ENCODE measurements at places on chromosomes 1 and 21.
A peak's percentile ranks its signal among the peaks of the same experiment; 100 is the strongest.

DNA sequence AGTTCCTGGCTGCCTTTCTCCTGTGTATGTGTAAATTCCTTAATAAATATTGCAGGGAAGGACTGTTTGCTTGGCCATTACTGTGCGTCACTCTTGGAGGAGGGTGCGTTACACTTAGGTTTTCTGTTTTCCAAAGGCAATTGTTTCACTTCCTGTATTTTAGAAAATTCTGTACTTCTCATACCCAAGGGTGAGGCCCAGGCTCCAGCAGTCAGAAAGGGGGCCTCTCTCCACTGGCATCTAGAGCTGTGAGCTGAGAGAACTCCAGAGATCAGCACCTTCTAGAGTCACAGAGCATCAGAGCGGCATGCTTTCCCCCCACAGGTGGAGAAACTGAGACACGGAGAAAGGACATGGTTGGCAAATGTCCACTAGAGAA is 27.0 kb upstream of the ZFP69B start:
- no peak for DNase-seq

- no peak for DNase-seq
These were observed 29.3 kb downstream of the IFNGR2 start for GRCh38 chr21:33432496-33432895.

- no peak for DNase-seq
These were observed 1.6 kb downstream of the TXLNA start for GRCh38 chr1:32181065-32181464.

DNA sequence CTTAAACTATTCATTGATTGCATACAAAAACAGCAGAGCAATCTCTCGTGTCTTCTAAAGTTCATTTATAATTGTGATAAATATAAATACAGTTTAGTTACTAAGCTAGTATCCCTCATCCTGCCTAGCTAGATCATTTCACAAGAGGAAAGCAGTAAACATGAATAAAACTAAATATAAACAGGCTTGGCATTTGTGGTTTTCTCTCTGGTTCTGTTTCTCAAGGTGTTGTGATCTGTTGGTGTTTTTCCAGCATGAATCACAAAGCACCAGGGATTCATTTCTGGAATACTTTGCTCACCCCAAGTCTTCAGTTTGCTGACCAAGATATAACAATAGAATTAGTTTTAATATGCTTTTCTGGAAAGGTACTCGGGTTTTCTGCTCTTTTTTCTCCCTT is 32.7 kb upstream of the GLIS1 start:
- DNase-seq, result no peak

DNA sequence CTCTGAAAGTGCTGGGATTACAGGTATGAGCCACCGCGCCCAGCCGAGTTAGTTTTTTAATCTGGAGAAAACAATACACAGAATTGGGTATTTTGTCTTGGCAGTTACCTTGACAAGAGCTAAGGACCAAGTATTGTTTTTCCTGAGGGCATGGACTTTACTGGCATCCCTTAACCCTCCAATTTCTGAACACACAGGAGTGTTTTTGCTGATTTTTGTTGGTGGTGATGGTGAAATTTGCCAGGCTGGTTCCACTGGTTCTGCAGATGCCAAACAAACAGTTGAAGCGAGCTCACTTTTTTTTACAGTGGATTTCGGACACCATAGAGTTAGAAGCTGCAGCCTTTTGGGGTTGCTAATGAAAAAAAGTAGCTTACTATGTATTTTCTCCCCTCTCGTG is 37.2 kb upstream of the SH3D21 start:
- no peak for DNase-seq

GRCh38 chr1:65207317-65207716 is 59.3 kb downstream of the AK4 start:
- no peak for DNase-seq

GRCh38 chr21:22192766-22193165 is 1194.6 kb downstream of the NCAM2 start:
- DNase-seq, result no peak

DNA sequence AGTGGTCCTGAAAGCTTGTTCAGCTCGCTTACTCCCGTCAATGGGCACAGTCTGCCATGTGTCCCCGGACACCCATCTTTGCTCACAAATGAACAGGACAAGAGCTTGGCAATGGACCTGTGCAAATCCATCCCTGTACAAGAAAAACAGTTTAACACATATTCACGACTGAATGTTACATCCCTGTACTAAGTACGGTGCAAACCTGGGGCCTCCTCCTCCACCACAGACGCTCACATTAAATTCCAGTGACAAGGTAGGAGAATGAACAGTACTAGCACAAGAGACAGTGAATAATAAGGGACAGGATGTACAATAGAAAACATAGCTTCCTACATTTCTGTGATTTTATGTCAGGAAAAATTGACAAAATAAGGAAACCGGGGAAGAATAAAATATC is 187.7 kb downstream of the ASTN1 start:
- no peak for DNase-seq

GRCh38 chr21:26070822-26071425 is 99.6 kb downstream of the APP start:
- DNase-seq, result no peak

DNA sequence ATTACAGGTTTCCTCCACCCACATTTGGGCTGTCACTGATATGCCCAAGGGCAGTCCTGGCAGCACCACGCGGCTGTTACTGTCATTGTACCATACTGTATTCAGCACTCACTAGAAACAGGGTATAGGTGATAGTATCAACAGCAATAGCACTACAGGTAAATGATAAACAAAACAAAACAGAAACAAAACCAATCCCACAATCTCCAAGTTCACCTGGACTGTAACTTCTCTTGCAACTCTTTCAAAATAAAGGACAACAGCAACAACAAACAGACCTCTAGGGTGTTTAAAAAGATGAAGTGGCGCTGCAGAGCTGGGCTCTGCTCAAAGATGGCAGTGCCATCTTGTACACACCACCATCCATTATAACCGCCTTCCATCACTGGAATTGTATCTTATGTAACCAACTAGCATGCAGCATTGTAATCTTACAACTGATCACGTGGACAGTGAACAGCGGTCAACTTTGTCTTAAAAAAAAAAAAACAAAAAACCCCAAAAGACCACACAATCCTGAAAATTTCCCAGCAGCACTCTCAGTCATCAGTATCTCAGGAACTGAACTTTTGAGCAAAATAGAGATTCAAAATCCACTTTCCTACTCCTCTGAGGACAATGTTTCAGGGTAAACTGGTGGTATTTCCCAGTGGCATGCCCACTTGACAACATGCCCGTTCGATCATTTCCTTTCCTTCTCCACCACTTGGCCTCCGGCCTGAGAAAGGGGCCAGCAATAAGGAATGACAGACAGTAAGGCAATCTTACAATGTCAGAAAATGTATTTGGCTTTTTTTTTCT is 3.8 kb downstream of the IRF2BP2 start:
- DNase-seq, result no peak

GRCh38 chr1:63863145-63863544 is 89.3 kb downstream of the ROR1 start:
- no peak for DNase-seq

DNA sequence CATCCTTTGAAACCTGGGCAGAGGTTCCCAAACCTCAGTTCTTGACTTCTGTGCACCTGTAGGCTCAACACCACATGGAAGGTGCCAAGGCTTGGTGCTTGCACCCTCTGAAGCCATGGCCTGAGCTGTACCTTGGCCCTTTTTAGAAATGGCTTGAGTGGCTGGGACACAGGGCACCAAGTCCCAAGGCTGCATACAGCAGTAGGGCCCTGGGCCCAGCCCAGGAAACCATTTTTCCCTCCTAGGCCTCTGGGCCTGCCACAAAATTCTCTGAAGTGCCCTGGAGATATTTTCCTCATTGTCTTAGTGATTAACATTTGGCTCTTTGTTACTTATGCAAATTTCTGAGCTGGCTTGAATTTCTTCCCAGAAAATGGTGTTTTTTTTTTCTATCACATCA is 65.6 kb upstream of the ACTRT2 start:
- no peak for DNase-seq

DNA sequence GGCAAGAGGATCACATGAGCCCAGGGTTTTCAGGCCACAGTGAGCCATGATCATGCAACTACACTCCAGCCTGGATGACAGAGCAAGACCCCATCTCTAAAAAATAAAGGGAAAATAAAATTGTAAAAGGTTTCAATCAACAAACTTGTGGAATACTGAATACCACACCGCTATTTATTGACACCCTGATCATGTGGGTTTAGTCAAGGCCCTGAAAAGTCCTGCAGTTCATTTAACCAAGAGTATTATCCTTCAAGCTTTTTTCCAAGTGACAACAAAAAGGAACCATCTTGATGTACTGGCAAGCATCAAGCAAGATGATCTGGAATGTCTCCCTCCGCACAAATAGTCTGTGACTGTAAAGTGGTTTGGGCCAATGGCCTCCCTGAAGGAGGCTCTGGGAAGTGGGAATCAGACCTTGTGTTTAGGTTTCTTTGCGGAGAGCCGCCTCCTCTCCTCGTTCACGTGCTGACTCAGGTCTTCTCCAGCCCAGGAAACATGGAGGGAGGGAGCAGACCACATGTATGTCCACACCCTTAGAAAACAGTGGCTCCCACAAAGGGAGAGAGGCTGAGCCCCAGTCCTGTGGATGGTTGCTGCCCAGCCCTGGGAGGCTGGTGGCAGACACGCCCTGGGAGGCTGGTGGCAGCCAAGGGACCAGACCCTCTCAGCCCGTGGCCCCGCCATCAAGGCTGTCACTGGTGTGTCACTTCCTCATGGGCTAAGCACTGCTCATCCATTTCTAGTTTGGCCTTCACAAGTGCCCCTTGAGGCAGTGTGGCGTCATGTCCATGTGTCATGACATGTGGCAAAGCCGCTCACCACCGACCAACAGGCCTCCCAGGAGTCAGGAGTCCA is 56.7 kb downstream of the RIPK4 start:
- DNase-seq, result no peak

- peak; percentile 62 for DNase-seq
These were observed 13.3 kb downstream of the TRIM11 start for GRCh38 chr1:228393268-228393701.

DNA sequence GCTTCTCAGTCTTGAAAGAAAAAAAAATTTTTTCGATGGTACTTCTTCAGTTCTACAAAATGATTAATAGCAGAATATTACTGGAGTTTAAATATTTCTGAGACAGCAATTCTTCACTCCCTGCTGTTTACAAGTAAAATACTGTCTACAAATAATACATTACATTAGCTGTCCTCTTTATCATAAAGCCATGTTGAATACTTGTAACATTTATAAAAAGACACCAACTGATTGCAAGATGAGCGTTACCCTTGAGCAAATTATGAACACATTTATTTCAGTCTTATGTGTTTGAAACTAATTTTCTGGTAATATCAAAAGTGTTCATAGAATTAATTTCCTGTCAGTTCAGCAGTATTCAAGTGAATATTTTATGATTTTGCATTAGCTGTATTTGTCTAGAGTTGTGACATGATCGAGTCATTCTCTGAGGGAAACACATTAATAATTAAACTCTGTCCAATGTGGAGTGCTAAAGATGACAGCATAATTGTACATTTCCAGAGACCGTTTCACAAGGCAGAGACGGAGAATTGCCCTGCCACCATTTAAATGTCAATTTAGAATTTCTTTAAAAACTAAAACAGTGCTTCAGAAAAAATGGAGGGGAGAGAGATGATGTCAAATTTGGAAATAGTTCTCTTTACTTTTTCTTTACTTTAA is 1359.0 kb upstream of the ADGRL4 start:
- no peak for DNase-seq

DNA sequence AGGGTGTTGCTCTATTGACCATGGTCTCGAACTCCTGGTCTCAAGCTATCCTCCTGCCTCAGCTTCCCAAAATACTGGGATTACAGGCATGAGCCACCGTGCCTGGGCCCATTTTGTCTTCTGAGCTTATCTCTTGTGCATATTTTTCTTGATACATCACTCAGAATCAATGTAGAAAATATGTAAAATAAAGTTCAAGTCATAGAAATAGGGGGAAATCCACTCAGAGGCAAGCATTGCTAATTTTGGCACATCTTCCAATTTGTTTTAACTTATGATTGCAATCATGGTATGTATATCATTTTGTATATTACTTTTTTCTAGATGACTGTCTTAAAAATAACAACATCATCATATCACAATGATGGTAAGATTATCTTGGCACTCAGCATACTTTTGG is 21.6 kb downstream of the RIT1 start:
- DNase-seq, result no peak

- no peak for DNase-seq
These were observed 114.5 kb downstream of the KIAA0319L start for GRCh38 chr1:35442734-35443133.

DNA sequence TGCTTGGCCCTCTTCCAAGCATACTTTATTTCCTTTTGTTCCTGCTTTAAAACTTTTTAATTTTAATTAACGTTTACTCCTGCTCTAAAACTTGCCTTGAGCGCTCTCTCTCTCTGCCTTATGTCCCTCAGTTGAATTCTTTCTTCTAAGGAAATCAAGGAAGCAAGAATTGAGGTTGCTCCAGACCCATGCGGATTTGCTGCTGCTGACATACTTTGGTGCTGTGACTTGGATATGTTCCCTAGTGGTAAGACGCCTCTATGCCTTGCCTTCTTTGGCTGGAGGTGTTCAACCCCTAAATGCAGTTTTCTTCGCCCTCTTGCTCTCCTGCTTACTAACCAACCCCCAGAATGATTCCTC is 148.1 kb downstream of the ADSS2 start:
- DNase-seq, result no peak

DNA sequence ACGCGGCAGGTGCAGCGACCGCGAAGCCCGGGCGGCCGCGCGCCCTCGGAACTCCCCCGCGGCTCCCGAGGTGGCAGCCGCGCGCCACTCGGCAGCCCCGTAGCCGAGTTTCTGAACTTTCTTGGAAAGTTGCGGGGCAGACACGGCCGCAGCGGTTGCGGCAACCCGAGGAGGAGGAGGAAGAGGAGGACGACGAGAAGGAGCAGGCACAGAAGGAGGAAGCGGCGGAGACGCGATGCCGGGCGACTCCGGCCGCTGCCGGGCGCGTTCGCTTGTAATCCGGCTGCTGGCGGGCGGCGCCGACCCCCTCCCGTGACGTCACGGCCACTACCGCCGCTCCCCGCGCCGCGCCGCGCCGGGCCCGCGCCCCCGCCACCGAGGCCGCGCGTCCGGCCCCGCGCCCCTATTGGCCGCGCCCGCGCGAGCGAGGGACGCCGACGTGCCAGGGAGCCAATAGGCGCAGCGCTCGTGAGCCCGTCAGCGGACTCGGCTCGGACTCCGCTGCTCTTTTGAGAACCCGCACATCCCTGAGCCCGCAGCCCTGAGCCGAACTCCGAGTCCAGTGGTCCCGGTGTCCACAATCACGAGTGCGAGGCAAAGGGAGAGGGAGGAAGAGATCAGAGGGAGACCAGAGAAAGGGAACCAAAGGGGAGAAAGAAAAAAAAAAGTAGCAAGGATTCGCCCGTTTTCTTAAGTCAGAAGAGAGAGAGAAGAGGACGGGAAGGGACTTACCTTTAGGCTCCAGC is 736 bp upstream of the BARHL2 start:
- no peak for DNase-seq

- DNase-seq, result no peak
These were observed 3.7 kb upstream of the AMIGO1 start for GRCh38 chr1:109513110-109513710.

DNA sequence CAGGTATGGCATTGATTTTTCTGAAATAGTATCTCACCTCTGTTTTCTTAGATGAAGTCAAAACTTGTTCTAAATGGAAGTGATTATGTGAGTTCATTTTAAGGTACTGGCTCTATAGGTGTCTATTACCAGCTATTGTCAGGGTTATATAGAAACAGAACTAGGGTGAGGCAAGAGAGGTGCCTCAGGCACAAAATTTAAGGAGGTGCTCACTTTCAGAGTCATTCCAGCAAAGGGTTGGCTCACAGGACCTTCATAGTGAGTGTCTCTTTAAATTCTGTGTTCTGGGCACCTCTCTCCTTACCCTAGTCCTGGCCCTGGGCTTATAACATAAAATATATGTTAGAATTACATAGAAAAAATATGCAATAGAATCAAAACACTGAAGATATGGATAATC is 49.3 kb downstream of the KIAA0319L start:
- DNase-seq, result no peak
